ENCODE measurements at places on chromosomes 12 and 14.

DNA sequence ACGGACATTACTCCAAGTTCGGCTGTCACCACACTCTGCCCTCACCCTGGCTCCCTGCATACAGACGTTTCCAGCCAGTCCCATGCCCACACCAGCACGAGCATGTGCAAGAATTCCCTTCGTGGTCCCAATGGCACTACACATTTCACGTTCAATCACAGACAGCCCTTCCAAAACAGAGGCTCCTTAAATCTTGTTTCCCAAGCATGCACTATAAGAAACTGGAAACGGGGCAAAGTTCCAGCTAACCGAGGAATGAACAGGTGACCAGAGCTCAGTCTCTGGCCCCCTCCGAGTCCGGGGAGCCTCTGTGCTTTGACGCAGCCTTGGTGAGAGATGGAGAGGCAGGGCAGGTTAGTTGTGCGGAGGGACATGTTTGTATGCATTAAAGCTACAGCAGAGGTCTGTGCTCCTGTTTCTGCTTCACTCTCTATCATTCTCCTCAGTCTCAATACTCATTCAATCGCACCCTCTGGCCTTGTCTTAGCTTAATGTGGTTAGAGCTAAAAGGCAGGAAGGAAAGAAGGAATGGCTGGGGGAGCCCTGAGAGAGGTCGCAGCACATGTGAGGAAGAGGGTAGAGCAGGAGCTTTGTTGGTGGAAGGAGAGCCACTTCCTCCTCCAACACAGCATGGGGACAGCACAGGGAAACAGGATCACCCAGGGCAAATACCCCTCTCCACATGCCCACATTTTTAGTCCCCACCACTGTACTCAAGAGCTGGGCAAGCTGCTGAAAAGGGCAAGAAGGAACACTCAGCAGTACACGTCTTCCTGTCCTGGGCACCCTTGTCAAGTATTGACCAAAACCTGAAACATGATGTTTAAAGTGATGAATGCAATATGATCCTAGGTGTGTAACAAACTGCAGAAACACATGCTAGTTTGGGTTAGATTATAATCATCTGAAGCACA, 12.2 kb upstream of the SELPLG start:
- no peak for DNase-seq

GRCh38 chr12:106692896-106693820, 81.3 kb upstream of the RIC8B start:
- DNase-seq, result no peak

DNA sequence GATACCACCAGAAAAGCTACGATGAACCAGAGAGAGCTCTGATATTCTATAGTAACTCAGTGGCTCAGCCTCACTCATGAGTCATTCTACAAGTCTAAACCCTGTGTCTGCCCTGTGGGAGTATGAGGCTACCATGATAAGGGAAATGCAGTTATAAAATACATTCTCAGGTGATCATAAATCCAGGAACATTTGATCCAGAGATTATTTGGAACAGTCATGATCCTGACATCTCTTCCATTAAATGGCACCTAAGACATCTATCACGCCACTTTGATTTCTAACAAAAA, 202.6 kb upstream of the RASSF8 start:
- DNase-seq, result no peak

DNA sequence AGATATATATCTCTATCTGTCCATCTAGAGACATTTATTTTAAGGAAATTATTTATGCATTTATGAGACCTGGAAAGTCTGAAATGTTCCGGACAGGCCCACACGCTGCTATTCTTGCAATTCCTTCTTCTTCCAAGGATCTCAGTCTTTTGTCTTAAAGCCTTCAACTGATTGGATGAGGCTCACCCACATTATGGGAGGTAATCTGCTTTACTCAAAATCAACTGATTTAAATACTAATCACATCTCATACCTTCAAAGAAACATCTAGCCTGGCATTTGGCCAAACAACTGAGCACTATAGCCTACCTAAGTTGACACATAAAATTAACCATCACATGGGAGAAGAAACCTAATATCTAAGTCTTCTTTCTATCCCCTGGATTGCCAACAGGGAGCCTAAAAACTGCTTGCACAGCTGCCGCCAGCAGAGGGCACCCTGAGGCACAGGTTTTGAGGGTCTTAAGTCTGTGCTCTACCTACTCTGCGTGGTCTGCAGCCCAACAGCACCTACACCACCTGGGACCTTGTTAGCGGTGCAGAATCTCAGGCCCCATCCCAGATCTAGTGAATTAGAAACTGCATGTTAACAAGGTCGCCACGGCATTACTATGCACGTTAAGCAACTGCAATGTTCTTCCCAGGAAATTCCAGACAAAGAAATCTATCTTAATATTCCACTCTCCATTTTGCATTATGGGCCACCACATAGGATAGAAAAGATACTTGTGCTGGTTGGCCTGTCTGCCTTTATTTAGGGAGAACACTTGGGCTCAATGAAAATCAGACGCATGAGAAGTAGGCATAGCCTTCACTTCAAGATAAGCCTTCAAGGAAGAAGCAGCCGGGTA, 249.7 kb downstream of the FOXG1 start:
- no peak for DNase-seq

- no peak for DNase-seq
Observed at GRCh38 chr12:2267703-2268470, 215.1 kb downstream of the CACNA1C start.

DNA sequence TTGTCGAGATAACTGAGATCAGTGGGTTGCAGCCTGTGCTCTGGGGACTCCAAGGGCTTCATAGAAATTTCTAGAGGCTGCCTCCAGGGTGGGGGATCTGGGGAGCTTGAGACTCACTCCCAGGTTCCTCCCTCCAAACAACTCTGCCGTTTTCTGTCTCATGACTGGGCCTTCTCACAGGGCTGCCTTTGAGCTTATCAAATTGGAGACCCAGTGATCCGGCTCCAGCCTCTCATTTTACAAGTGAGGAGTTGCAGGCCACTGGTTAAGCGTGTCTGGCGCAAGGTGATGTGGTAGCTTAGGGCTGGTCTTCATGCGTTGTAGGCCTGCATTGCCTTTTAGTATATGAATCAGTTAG, 85.8 kb downstream of the SLC25A47 start:
- DNase-seq, result no peak

- no peak for DNase-seq
Observed at GRCh38 chr14:44712024-44712815, 205.1 kb upstream of the FSCB start.

GRCh38 chr14:103713304-103714062, 1.8 kb downstream of the XRCC3 start:
- DNase-seq, result no peak

- DNase-seq, result no peak
Observed at GRCh38 chr12:48388938-48389337, 38.2 kb upstream of the ZNF641 start.

- no peak for DNase-seq
Observed at GRCh38 chr12:83826112-83826511, 1086.5 kb downstream of the SLC6A15 start.
